ENCODE measurements at places on chromosomes 1 and 21.

DNA sequence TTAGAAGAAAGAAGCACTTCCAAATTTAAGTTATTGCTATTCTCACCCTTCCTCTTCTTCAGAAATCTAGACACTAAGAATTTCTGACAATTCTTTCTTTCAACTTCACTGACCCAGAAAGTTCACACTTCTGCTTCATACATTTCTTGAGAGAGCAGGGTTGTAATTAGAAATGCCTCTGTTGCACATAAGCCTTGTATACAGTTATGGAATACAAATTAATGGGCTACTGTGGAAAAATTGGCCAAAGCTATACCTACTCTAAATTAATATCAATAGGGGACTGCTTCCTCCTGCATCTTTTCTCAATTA lies 1.5 kb downstream of the TNFSF18 start:
- no peak for DNase-seq

GRCh38 chr1:160702100-160702499 lies 9.5 kb downstream of the CD48 start:
- no peak for DNase-seq

- DNase-seq, result no peak
Observed at GRCh38 chr1:54339126-54339525, 67.1 kb downstream of the SSBP3 start.

GRCh38 chr1:23960291-23961020 lies 828 bp downstream of the PNRC2 start:
- no peak for DNase-seq

DNA sequence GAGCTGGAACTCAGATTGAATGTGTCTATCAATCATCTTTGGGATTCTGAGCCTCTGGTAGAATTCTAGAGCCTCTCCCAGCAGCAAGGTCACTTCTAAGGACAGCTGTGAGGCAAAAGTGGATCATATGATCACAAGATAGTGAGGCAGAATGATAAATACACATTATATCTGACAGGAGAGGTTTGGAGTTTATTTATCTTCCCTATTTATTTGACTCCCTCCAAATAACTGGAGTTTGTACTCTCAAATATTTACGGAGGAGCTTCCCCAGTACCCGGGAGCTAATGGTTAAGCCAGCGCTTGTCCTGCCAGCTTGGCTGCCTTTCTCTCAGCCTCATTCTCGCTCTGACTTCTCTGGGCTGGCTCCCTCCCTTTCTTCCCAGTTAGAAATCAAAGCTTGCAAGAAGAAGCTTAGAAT lies 2.3 kb downstream of the HMGCS2 start:
- DNase-seq, result no peak

- DNase-seq, result no peak
Observed at GRCh38 chr1:87872189-87872588, 543.5 kb downstream of the LMO4 start.

- no peak for DNase-seq
Observed at GRCh38 chr1:201584471-201585092, 45.7 kb downstream of the NAV1 start.

DNA sequence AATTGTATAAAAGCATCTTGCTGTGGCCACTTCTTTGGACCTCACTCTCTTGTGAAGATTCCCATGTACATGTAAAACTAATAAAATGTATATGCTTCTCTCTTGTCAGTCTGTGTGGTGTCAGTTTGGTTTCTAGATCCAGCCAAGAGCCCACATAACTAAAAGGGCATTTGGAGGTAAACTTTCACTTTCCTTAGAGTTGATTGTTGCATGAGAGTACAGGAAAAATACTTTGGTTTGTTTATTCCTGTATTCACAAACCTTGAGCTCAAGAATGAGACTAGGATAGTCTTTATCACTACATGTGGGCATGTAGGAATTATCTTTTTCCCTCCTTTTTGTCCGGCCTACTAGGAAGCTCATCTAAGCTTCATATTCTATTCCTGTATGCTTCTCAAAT lies 50.9 kb downstream of the KCTD3 start:
- no peak for DNase-seq

DNA sequence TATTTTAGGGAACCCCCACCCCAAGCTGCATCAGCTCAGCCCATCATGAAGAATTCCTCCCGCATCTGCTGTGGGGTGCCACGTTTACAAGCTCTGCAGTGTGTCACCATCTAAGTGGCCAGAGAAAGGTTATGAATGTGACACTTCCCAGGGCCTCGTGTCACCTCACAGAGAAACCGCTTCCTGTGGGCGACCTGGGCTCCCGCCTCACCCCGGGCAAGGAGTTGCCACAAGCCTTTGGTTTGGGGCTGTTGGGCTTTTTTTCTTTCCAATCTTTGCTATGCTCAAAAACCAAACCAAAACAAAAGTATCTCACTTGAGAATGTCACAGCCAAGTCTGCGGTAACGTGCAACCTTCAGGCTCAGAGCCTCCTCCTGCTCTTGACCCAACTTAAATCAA lies 82.1 kb upstream of the ARHGEF16 start:
- DNase-seq, result no peak

DNA sequence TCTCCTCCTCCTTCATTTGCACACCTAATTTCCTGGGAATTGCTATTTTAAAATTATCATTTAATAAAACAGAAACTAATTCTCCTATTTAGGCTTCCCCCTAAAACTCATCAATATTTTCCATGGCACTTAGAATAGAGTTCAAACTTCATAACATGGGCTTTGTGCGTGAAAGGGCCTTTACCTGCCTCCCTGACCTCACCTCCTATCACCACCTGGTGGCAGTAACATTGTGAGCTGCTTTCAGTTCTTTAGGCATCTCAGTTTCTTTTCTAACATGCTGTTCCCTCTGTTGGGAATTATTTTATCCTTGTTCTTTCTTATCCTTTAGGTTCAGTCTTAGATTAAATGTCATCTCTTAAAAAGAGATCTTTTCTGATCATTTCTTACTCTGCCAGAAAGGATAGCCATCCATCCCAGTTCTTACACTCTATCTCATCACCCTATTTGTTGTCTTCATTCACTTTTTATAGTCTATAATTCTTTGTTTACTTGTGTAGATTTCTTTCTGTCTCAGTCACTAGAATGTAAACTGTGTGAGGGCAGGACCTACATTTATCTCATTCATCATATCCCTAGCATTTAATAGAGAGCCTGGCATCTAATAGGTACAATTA lies 133.8 kb upstream of the KIAA1614 start:
- DNase-seq, result no peak

DNA sequence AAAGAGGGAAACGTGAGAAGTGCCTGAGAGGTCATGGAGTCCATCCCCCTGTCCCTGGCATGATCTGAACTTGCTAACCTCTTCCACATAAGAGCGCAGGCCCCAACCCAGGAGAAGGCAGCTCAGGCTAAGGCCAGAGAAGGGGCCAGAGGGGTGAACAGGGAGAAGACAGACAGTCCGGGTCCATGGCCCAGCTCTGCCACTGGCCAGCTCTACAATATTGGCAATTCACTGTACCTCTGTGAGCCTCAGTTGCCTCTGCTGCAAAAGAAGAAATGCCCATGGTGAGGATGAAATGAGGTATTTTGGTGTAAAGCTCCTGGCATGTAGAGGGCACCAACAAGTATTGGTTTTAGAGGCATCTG lies 72.3 kb downstream of the CAMK2N1 start:
- no peak for DNase-seq

DNA sequence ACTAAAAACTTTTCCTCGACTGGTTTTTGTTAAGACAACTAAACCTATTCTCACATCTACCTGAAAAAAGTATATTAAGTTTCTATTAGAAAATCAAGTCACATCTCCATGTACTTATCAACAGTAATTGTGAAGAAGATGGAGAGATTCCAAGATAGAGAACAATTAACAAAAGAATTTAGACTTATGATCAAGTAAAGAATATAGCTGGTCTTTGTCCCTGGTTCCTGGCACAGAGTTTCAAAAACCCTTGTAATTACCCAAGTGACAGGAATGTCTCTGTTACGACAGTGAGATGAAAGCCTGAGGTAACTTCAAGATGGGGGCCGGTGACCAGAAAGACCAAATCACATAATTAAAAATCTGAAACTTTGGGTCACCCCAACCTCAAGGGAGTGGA lies 91.6 kb downstream of the ASH1L start:
- no peak for DNase-seq

GRCh38 chr1:247966532-247967204 lies 1.6 kb downstream of the OR2AK2 start:
- DNase-seq, result no peak

GRCh38 chr1:108012553-108012952 lies 47.6 kb upstream of the VAV3 start:
- DNase-seq, result no peak

- no peak for DNase-seq
Observed at GRCh38 chr1:207239874-207240273, 81.6 kb upstream of the CD55 start.

GRCh38 chr21:43644609-43645008 lies 14.7 kb downstream of the HSF2BP start:
- no peak for DNase-seq

- no peak for DNase-seq
Observed at GRCh38 chr1:15691434-15692032, 7.4 kb downstream of the PLEKHM2 start.

DNA sequence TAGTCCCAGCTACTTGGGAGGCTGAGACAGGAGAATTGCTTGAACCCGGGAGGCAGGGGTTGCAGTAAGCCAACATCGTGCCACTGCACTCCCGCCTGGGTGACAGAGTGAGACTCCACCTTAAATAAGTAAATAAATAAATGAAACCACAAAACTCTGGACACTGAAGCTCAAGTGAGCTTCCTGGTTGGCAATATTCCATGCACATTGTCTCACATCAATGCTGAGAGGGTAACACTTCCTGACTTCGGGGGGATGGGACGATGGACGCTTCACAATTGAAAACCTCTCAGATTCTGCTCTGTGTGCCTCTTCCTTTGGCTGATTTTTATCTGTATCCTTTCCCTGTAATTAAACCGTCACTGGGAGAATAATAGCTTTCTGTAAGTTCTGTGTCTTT lies 70.0 kb upstream of the ZNF644 start:
- no peak for DNase-seq

GRCh38 chr1:145972580-145972979 lies 8.1 kb downstream of the POLR3GL start:
- DNase-seq, result no peak

DNA sequence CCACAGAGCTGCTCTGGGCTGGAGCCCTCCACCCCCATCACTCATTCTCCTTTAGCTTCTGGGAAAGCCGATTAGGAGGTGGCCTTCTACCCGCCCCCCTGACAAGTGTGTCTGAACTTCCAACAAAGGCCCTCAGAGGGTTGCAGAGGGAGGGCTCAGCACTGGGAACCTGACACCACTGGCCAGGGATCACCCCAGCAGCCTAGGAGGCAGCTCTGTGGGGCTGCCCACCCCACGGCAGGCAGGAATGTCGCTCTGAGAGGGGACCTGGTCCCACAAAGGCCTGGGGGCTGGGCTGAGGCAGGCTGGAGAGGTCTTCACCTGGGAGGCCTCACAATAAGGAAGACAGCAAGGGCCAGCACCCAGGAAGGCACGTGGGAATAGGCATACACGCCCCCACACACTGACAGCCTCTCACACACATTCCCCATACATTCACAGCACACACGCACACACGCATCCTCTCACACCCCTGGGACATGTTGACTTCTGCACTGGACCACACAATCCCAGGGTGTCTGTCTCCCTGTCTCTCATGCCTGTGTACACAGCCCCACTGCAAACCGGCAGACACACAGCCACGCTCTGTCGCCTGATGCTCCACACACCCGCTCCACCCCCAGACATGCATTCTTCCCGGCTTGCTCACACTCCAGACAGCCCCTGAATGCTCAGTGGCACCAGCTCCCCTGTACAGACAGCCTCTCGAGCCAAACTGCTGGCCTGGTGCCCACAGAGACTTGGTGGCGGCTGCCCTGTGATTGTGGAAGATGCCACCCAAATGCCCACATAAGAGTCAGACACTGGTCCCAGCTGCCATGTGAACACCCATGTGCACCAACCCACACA lies 30.7 kb downstream of the DMBX1 start:
- peak; percentile 57 for DNase-seq

DNA sequence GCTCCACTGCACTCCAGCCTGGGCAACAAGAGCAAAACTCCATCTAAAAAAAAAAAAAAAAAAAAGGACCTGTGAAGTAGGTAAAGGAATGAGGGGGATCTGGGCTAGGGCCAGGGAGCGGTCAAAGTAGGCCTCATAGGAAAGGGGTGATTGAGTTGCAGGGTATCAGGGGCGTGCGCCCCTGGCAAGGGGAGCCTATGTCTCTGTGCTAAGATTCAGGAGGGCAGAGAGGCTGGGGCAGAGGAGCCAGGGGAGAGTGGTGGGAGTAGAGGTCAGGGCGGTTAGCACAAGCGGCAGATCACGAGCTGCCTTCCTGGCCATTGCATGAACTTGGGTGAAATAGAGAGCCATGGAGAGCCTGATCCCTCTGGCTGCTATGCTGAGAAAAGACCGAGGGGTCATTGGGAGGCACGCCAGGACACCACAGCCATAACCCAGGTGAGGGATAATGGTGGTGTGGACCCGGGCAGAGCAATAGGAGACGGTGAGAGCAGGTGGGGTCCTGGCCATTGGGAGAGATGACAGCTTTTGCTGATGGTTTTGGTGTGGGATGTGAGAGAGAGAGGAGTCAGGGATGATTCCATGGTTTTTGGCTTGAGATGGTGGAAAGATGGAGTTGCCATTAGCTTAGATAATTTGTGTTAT lies 30.6 kb upstream of the CSF1 start:
- DNase-seq, result no peak

DNA sequence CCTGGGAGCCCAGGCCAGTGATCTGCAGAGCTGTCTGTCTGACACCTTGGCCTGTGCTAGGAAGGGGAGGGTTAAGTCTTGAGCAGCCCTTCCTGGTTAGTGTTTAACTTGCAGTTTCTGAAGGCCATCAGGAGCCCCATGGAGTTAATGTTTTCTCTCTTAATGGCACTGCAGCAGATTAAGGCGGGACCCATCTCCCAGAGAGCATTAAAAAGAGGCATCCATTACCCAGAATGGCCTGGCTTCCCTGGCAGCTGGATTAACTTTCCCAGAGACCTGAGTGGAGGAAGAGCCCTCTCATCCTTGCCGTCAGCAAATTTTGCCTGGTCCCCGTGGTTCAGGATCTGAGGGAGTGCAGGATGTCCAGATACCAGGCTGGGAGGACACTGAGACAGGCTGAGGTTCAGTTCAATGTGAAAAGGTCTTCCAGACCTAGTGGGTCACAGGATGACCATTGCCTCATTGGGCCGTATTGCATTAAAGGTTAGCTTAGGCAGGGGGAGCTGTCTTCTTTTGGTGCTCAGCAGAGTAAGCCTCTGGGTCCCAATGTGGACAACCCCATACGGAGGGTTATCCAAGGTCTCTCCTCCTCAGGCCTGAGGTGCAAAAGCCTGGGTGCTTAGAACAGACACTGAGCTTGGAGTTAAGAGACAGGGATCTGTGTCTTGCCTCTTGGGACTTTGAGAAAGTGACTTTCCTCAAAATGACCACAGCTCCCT lies 522.6 kb downstream of the PTPRU start:
- no peak for DNase-seq
